ENCODE measurements at places on chromosomes 12 and 14.

DNA sequence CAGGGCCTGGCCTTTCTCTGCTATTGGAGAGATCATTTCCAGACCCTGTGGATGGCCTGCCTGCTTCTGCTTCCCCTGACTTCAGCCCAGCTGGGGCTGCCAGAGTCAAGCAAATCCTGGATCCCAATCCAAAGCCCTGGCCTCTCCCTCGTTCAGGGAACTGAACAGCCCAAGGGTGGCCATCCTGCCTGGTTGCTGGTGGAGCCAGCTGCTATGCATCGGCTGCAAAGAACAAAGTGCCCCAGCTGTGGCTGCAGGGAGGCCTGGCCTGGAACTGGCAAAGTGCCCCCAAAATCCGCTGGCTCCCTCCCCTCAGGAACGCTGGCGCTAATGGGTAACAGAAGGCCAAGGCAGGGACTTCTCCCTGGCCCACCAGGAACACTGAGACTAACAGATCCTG lies 56.4 kb downstream of the LRRC74A start:
- no peak for DNase-seq

- DNase-seq: no peak
Observed at GRCh38 chr12:111780615-111781014, 13.9 kb downstream of the ALDH2 start.

- DNase-seq: peak; percentile 80
Observed at GRCh38 chr14:20460458-20461224, 593 bp downstream of the PIP4P1 start.

- no peak for DNase-seq
Observed at GRCh38 chr12:10779103-10779502, 23.3 kb downstream of the TAS2R7 start.

DNA sequence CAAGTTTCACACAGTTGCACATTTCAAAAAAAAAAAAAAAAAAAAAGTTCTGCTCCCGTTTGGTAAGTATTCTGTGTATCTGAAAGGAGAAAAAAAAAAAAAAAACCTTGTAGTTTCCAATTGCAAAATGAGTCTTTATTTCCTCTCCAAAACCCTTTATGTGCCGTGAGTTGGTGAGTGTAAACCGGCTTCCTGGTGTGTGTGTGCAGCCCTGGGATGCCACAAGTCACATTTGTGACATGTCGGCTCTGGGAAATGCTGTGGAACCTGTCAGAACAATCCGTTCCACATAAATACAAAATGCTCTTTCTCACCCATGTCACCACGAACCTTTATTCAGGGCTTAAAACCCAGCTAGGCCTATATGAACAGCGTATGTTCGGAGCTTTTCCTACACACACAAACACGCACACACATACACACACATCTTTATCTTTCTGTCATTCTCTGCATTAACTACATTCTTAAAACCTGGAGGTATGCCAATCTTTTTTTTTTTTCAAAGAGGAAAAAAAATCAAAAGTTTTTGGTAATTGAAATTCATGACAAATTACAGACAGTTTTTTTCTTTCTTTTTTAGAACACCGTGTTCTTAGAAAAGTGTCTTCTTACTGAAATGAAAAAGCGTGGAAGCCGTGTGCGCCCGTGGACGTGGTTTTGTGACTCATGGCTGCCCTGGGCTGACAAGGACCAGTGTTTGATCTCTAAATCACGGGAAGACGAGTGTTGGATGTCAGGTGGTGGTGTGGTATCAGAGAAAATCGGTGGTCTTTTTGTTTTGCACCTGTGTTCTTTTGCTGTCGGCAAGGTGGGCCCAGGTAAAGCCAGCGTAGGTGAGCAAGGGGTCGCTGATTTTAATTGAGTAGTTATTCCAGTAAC lies 612.0 kb downstream of the VRK1 start:
- peak; percentile 18 for DNase-seq

Data from CD4-positive, alpha-beta T cell treated with Interleukin-12 subunit alpha and Interleukin-12 subunit beta, for 1 hour (primary cell).